ENCODE measurements at places on chromosomes 5 and 9.

DNA sequence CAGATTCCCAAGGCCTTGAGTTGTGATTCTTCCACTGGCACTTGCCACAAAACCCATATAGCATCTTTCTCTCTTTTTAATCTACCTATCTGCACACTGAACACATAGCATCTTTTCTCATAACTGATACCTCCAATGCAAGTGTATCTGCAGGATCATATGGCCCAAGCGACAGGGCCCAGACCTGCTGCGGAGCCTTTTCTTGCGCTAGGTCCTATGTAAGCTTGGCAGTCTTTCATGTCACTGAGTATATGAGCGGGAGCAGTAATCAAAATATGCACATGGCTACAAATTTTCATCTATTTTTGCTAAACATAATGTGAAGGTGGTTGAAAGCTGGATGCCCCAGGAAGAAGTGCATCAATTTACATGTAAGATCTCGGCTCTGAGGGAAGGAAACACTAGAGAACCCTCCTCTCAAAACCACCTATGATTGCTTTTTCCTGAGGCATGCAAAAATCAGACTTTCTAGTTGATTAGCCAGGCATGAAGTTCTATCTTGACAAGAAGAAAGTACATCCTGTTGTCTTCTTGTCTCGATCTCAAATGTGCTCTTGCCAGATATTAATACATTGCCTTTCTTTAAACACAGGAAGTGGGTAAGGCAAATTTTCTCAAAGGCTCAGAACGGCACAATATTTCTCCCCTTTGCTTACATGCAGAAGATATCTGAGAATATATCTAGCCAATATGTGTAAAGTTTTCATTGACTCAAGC is 26.9 kb upstream of the CEMIP2 start:
- DNase-seq: no peak

GRCh38 chr5:107460789-107461188 is 209.9 kb downstream of the EFNA5 start:
- no peak for DNase-seq

- DNase-seq: no peak
Observed at GRCh38 chr9:91994422-91994821, 44.4 kb upstream of the ROR2 start.

GRCh38 chr5:150224483-150225027 is 34.7 kb downstream of the SLC6A7 start:
- no peak for DNase-seq

GRCh38 chr5:351084-351920 is 29.8 kb downstream of the AHRR start:
- DNase-seq: no peak

GRCh38 chr9:133741716-133742115 is 3.6 kb upstream of the SARDH start:
- no peak for DNase-seq

DNA sequence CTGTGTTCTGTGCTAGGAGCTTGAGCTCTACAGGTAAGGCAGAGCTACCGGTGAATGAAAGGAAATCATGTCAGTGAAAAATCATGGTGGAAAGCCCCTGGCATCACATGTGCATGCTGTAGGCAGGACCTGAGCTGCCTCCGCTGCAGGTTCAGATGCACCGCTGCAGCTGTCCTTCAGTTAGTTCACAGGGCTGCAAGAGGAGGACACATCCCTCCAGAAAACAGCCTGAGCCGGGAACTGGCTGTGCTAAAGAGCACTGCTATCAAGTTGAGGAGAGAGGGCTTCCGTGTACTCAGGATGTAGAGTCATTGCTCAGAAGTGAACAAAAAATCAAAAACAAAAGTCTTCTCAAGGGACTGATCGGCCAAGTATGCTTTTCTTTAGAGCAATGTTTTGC is 138.6 kb downstream of the ERCC6L2 start:
- DNase-seq: no peak

GRCh38 chr5:74155501-74155900 is 485.0 kb downstream of the ENC1 start:
- no peak for DNase-seq

GRCh38 chr9:75039009-75039408 is 10.9 kb upstream of the CARNMT1 start:
- no peak for DNase-seq

DNA sequence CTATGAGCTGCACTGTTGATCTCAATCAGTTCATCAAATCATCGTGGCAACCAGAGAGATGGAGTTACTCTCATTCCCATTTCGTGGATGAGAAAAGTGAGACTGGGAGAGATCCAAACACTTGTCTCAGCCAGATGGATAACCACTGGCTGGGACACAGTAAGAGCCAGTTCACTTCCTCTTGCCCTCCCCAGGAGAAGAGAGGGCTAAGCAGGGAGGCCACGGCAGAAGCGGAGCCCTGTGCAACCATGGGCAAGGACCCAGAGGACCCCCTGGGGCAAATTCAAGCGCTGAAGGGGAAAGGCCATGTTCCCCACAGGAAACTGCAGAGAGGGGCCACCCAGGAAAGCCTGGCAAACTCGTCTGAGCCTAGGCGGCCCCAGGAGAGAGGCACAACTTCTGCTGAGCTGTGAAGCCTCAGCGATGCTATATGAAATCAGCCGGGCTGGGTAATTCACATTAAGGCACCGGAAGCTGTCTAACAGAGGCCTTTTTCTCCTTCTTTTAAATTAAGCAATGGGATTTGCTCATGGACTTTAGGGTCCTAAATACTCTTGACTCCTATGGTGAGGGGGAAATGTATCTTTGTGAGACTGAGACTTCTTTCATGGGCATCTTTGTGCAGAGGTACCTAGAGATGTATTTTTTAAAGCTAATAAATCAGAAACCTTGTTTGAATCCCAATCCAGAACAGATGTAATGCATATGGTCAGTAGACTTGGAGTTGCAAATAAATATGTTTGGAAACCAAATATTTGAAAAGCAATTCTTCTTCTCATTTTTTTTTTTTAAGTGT is 137.1 kb upstream of the SMIM23 start:
- DNase-seq: no peak

GRCh38 chr9:32881948-32882347 is 98.6 kb downstream of the TMEM215 start:
- DNase-seq: no peak

- no peak for DNase-seq
Observed at GRCh38 chr9:8815931-8816330, 1016.4 kb upstream of the DMAC1 start.

- DNase-seq: no peak
Observed at GRCh38 chr9:100379862-100380261, 27.1 kb upstream of the TEX10 start.

- DNase-seq: peak; percentile 12
Observed at GRCh38 chr5:138979684-138980280, 104.6 kb upstream of the LRRTM2 start.

DNA sequence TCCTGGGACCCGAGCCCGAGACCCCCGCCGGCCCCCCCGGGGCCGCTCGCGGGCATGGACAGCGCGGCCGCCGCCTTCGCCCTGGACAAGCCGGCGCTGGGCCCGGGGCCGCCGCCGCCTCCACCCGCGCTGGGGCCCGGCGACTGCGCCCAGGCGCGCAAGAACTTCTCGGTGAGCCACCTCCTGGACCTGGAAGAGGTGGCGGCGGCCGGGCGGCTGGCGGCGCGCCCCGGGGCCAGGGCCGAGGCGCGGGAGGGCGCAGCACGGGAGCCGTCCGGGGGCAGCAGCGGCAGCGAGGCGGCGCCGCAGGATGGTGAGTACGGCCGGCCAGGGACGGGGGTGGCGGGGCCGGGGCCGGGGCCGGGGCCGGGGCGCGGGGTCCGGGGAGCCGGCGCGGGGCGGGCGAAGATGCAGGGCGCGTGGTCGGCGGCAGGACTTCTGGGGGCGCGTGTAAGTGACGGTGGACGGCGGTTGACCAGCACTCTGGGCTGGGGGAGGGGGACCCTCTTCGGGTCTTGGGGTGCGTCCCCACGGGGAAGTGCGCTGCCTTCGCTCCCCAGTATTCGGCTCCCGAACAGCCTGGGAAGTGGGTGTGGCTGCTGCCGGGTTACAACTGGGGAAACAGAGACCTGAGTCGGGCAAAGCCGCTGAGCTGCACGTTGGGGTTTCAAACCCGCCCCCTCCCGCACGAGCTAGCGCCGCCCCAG is 520 bp downstream of the PRRX2 start:
- DNase-seq: no peak

DNA sequence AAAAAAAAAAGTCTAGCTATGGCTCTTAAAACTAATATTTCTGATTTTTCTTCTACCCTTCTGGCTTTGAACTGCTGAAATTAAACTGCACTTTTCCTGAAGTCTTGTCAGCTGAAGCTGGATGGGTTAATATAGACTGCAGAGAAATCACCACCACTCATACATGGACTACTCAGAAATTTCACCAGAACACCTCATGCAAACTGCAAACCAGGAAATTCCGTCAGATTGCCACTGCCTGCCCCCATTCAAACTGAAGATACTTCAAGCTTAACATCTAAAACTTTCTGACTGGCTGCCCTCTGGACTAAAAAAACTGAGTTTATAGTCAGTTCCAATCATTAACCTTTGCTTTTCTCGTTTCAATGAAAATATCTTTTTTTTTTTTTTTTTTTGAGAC is 11.6 kb upstream of the ANXA2R start:
- no peak for DNase-seq

- DNase-seq: no peak
Observed at GRCh38 chr9:118961857-118962256, 407.4 kb downstream of the BRINP1 start.

GRCh38 chr5:123245689-123246088 is 156.6 kb downstream of the PRDM6 start:
- DNase-seq: no peak

DNA sequence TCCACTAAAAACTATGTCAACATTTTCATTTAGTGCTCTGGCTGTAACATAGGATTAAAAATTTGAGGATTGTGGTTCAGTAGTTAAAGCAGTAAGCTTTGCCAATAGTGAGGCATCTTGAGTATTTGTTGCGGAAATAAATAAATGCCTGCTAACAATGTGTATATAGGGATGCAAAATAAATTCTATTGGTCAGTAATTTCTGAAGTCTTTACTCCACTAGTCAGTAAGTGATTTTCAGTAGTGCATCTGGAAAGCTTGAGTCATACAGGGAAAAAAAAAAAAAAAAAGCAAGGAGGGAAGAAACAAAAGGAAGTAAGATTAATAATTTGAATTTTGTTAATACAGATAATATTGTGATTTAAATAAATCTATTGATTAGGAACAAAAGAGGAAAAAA is 21.0 kb downstream of the NIPBL start:
- DNase-seq: no peak

GRCh38 chr5:89450149-89450538 is 567.2 kb upstream of the MEF2C start:
- no peak for DNase-seq

DNA sequence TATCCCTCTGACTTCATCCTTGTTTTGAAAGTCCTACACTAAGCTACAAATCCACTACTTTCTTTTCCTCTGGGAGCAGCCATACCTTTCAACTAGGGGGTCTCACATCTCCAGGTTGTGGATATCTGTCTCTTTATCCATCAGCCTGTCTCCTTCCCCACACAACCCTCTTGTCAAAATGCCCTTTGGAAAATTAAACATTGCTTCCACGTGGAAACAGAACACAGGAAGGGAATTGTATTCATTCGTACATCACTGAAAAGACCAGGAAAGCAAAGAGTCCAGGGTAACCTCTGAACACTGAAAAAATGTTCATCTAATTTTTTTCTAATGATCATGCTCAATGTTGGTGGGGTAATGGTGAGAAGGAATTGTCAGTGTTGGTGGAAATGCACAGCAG is 203.6 kb downstream of the NR3C1 start:
- no peak for DNase-seq

GRCh38 chr9:34549407-34549732 is 26.6 kb upstream of the ENHO start:
- no peak for DNase-seq

DNA sequence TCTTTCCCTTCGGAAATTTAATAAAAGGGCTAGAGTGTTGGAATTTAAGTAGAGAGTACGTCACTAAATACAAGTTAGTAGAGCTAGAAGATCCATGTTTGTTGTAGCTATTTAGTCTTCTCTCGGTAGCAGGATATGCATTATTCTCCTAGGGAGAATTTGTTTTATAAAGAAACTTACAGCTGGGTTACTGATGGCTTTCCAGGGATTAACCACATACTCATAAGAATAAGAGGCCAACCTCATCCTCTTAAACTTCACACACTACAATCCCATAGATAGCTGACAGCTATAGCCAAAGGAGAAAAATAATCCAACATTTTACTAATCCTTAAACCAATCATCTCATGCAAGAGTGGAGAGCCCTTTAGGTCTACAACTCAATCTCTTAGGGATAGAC is 43.0 kb downstream of the TLE1 start:
- DNase-seq: no peak

DNA sequence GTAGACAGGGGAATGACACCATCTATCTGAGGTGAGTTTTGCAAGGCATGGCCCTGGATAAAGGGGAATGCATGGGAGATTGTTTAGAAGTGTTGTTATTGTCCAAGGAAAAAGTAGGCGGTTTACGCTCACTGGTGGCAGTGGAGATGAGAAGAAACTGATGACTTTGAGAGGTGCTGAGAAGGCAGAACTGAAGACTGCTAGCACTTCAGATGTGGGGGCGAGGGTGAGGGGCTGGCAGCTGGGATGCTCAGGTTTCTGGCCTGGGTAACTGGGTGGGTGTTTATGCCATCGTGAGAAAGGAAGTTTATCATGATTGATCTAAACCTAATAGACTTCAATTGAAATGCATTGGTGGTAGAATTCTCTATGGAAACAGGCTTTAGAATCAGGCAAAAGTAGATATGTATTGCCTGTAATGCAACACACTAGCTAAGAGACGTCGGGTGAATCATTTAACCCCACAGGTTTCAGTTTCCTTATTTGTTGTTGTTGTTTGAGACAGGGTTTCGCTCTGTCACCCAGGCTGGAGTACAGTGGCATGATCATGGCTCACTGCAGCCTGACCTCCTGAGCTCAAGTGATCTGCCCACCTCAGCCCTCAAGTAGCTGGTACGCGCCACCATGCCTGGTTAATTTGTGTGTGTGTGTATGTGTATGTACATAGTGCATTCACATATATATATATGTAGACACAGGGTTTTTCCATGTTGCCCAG is 123.5 kb downstream of the SLC24A2 start:
- no peak for DNase-seq

DNA sequence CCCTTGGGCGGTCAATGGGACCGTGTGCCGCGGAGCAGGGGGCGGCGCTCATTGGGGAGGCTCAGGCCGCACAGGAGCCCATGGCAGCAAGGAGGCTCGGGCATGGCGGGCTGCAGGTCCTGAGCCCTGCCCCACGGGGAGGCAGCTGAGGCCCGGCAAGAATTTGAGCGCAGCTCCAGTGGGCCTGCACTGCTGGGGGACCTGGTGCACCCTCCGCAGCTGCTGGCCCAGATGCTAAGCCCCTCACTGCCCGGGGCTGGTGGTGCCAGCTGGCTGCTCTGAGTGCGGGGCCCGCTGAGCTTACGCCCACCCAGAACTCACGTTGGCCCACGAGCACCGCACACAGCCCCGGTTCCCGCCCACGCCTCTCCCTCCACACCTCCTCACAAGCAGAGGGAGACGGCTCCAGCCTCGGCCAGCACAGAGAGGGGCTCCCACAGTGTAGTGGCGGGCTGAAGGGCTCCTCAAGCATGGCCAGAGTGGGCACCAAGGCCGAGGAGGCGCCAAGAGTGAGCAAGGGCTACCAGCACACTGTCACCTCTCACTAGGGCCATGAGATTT is 141.1 kb upstream of the OR13F1 start:
- no peak for DNase-seq

- DNase-seq: no peak
Observed at GRCh38 chr9:94948567-94949235, 222.2 kb downstream of the AOPEP start.

- DNase-seq: peak; percentile 26
Observed at GRCh38 chr9:131799177-131799823, 59.4 kb upstream of the RAPGEF1 start.

All from stimulated activated CD4-positive, alpha-beta T cell treated with anti-CD3 and anti-CD28 coated beads, TNF-alpha, amount 100 ng/mL, for 24 hours (primary cell).